Osteocyte (in vitro differentiated cells): ENCODE measurements at places on chromosomes 6 and 20. TPM values are rescaled to one million over a fixed set of nuclear protein-coding genes. Genes with fewer than 3 reads are reported as not detected.

Gene LMBRD1
- total RNA-seq = 40.7 and 41.4 TPM in 2 replicates

Gene RIPOR3
- total RNA-seq = 0.11 and 0.37 TPM in 2 replicates

Gene RNF5
- total RNA-seq = 47.1 and 51.6 TPM in 2 replicates

Gene EYA2
- not detected in 2 replicates for total RNA-seq

Gene HLA-E
- total RNA-seq = 170 and 174 TPM in 2 replicates

Gene KIFC1
- total RNA-seq = 10.8 and 11.6 TPM in 2 replicates

Gene VGLL2
- total RNA-seq = not detected in 2 replicates

Gene EPB41L1
- total RNA-seq = 31.4 and 36.9 TPM in 2 replicates

Gene TFAP2B
- 26.4 and 27.5 TPM in 2 replicates for total RNA-seq

Gene HTR1B
- total RNA-seq = 11.4 and 13.3 TPM in 2 replicates

- DNase-seq = no peak
These were observed 6.2 kb downstream of the ZNF337 start for GRCh38 chr20:25690427-25690826.

- no peak for DNase-seq
These were observed 41.4 kb downstream of the MAP3K7 start for GRCh38 chr6:90545448-90545847.

DNA sequence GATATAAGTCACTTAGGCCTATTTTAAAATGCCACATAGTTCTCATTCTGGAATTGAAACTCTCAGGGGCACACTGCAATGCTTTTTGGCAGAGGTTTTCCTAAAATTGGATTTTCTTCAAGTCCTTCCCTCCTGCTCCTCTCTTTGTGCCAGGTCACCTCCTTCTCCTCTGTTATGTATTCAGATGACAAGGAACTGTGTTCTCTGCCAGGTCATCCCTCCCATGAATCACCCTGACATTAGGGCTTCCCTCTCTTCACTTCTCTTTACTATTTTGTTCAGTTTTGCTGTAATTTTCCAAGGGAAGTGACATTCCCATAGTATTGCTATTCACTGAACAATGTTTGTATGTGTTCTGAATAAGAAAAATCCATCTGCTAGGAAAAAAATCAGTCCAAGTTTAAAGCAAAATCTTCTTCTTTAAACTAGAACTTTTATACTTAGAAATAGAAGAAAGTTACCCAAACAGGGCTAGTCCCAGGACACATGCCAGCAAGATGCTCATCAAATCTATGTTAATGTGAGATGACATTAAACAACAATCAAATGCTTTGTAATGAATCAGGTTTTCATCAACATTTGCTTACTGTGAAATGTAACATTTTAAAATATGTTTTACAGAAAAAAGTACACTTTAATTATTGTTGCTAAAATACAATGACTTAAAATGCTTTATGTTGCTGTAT is 461.1 kb downstream of the MMUT start:
- no peak for DNase-seq

- DNase-seq = no peak
These were observed 8.0 kb downstream of the REPS1 start for GRCh38 chr6:138979813-138980668.

DNA sequence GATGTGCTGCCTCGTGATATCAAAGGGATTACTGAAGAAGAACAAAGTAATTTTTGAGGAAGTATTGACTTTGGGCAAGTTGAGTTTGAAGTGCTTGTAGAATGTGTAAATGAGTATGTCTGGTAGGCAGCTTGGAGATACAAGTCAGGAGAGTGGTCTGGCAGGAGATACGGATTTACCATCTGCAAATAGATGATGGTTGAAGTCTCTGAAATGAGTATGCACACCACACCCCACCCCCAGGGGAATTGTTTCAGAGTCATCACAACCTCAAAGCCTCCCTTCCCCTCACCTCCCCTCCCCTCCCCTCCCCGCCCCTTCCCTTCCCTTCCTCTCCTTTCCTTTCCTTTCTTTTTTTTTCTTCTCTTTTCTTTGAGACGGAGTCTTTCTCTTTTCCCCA is 16.4 kb upstream of the MCUR1 start:
- DNase-seq = no peak

GRCh38 chr6:105995391-105995865 is 90.7 kb upstream of the PRDM1 start:
- DNase-seq = no peak

GRCh38 chr6:55437141-55437540 is 109.9 kb downstream of the GFRAL start:
- no peak for DNase-seq
